NCI-H1436 treated with DMSO at 0.1 percent for 48 hours (cell line): ENCODE measurements at places on chromosomes 12 and 14.

DNA sequence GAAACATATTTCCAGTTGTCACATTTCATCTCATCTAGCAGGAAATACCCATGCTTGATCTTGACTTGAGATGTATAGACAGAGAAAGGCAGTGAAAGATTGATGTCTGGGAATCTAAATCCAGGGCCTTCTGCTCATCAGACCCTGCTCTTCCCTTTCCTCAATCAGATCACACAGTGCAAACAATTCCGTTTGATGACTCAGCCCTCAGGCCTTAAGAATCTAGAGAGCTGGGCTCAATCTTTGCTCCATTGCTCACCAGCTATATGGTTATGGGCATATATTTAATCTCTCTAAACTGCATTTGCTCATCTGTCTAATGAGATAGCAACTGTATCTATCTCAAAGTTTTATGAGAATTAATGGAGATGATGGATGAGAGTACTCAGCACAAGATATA, 201.8 kb upstream of the CCDC196 start:
- no peak for DNase-seq

DNA sequence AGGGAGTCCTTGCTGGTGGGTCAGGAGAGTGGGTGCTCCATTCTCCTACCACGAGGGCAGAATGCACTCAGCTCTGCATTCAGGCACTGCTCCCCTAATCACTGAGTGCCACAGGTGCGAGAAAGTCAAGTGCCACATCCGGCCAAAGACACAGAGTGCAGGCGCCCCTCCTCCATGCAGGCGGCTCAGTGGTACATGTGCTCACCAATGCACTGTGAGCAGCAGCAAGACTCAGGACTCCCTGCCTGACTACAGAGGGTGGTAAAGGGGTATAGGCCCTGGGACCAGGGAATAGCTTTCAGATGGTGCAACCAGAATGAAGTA, 32.9 kb downstream of the ZFYVE21 start:
- DNase-seq, result no peak

GRCh38 chr12:121033625-121034349, 5.3 kb downstream of the OASL start:
- DNase-seq, result no peak

GRCh38 chr12:7451756-7452155, 7.8 kb upstream of the CD163L1 start:
- DNase-seq, result no peak

GRCh38 chr12:45863332-45863731, 127.0 kb downstream of the SCAF11 start:
- DNase-seq, result no peak

- DNase-seq, result no peak
Measured at GRCh38 chr14:64782196-64782595, 78.0 kb downstream of the PLEKHG3 start.
